ENCODE measurements at places on chromosomes 11 and 22.

DNA sequence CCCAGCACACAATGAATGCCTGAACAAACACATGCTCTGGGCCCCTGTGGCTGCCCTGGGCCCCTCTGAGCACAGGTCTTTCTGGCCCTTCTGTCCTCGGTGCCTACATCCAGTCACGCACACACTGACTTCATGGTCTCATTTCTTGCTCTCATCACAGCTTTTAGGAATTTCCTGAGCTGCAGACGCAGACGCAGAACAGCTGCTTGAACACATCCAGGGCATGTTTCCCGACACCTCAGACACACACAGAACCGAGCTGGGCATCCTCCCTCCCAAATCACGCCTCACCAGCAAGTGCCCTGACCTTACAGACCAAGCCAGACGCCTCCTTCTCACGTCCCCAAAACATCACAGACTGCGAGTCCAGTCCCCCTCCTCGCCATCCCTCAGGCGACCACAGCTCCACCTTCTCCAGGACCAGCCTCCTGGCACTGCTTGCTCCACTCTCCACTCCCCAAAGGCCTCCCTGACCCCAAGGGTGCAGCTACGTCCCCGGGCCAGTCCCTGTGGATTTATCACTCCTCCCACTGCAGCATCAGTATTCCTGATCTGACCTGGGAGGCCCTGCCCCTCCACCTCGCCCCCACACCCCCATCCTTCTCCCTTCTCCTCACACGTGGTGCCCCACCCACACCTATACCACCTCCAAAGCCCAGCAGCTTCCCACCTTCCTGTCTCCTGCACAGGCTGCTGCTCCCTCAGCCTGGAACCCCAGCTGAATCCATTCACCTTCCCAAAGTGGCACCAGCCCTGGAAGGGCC is 12.9 kb downstream of the SIRT3 start:
- DNase-seq = no peak

DNA sequence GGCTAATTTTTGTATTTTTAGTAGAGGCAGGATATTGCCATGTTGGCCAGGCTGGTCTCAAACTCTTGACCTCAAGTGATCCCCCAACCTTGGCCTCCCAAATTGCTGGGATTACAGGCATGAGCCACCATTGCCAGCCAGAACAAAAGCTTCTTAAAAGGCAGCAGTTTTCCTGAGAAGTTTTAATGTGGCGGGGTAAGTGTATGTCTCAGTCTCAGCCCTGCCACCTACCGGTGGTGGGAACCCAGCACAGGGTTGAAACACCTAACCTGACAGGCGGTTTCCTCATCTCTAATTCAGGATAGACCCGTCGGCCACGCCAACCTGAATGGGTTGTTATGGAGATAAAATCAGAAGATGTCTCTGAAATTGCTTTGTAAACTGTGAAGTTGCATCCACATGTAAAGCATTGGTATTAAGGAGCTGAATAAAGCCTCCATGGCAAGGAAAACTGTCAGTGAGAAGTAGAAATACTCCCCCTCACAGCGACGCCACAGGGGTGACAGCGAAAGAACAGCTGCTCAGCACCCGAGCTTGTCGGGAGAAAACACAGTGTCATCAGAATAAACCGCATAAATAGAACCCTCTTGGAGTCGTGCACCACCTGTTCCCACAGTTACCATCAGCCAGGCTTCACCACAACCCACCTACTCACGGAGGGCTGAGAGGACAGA is 165.9 kb upstream of the NCAM1 start:
- DNase-seq = no peak

GRCh38 chr11:123558536-123559315 is 95.7 kb downstream of the SCN3B start:
- no peak for DNase-seq

GRCh38 chr22:43974028-43974545 is 18.8 kb downstream of the SAMM50 start:
- no peak for DNase-seq

GRCh38 chr11:123233280-123233974 is 38.4 kb upstream of the CLMP start:
- no peak for DNase-seq

DNA sequence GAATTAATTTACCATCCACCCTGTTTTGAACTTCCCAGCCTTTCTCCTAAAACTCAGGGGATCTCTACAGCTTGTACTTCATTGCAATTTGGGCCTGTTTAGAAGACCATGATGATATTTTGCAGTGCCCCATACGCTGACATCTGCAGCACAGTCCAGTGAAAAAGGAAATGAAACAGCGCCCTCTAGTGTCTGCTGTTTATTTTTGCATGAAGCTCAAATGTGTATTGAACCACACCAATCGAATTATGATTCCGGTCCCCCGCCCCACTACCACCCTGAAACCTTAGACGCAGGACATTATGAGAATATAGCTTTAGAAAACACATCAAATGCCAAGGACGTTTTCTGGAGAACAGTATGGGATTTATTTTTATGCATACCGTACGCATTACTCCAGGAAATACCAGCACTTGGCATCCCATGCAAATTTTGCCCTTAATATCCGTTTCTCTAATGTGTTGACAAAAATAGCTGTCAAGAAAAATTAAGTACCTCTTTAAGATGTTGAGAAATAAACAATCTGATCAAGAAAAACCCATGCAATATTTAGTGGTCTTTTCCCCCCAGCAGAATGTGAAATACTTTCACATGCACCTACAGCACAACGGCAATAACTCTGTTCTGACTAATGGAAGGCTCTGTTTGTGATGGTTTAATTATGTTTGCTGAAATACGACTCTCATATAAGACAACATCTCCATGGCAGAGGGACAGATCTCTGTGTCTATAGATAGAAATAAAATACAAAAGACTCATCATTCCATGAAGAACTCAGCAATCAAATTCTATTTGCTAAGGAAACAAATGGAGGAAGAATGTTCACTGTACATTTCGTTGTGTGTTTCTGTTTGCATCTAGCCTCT is 93.9 kb downstream of the TECTA start:
- peak; percentile 23 for DNase-seq

DNA sequence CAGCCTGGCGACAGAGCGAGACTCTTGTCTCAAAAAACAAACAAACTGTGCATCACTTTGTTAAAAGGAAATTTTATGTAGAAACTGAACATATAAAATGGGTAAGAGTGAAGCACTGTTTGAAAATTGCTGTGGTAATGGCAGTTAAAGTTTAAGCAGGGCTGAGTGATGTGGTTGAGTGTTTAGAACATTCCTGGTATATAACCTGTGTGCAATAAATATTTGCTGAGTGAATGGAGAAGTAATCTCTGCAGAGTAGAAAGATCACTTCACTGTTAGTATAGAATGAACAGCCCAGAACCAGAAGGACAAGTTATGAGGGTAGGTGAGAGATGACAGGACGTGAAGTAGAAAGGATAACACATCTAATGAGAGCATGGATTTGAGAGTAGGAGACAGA is 27.3 kb downstream of the CECR2 start:
- no peak for DNase-seq

GRCh38 chr11:130071211-130071712 is 1.6 kb downstream of the APLP2 start:
- no peak for DNase-seq

- no peak for DNase-seq
These were observed 11.1 kb upstream of the OR56B4 start for GRCh38 chr11:6096417-6096816.

DNA sequence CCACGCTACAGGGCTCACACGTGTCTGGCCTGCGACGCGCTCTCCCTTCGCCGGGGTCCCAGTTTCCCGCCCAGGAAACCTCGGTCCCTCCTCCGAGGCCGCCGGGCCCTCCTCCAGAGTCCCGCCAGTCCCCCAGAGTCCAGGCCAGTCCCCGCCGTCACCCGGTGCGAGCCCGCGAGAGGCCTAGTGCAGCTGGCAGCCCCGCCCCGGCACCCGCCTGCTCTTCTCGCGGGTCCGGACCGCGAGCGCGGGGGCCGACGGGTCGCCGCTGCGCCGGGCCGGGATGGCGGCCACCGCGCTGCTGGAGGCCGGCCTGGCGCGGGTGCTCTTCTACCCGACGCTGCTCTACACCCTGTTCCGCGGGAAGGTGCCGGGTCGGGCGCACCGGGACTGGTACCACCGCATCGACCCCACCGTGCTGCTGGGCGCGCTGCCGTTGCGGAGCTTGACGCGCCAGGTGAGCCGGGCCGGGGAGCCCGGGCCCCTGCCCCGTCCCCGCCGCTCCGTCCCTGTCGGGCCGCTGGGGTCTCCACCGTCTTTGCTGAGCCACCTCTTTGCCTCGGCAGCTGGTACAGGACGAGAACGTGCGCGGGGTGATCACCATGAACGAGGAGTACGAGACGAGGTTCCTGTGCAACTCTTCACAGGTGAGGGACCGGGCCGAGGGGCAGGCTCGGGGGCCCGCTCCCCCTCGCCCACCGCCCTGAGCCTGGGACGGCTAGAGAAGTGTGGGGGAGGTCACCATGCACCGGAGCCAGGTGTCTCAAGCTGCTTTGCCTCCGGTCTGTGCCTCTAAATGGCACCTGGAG is at the start of gene PTPMT1:
Gene PTPMT1, plus strand, starts transcription at position 260 of the 809 bp plus-strand sequence. Its CDS starts 24 bp downstream, at position 284.
- DNase-seq = no peak

DNA sequence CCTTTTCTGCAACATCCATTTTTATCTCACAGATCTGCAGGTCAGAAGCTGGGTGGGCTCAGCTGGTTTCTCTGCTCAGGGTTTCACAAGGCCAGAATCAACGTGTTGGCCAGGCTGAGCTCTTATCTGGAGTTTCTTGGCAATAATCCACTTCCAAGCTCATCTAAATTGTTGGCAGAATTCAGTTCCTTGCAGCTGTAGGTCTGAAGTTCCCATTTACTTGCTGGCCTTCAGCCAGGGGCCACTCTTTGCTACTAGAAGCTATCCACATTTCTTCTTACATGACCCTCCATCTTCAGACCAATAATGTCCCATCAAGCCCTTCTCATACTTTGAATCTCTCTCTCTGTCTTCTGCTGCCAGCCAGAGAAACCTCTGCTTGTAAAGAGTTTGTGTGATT is 103.5 kb downstream of the WNT11 start:
- no peak for DNase-seq

- DNase-seq = no peak
These were observed 18.8 kb downstream of the CYP2D6 start for GRCh38 chr22:42111798-42112197.

DNA sequence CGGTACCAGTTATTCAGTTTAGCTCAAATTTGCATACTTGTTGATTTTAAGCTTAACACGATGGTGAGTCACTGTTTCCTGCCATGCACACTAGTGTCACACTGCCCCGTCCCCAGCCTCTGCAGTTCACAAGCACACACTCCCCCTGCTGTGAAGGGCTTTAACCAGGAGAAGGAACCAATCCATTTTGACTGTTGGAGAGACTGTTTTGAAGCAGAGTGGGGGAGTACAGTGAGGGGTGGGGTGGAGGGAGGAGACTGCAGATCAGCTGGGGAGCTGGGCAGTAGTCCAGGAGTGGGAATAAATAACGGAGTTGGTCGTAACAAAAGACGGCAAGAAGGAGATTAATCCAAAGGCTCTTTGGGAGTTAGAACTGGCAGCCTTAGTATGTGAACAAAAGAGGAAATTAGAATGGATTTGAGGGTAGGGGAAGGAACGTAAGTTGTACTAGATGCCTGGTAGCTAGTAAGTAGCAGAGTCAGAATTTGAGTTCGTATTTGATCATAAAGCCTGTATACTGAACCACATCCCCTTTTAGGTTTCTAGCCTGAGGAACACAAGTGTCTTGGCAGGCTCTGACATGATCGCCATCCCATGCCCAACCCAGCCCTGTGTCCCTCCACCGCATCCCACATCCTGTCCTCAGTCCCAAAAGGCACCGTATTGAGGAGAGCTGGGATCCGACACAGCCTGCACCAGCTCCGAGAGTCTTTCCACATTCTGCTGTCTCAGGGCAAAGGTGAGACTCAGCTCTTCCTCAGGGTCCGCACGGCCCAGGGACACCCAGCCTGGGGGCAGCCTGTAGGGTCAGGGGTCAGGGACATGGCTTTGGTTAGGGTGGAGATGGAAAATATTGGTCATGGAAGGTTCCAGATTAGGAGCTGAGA is 862 bp downstream of the TPP1 start:
- peak; percentile 61 for DNase-seq

- peak; percentile 25 for DNase-seq
These were observed 30.4 kb downstream of the PACS1 start for GRCh38 chr11:66100272-66101065.

DNA sequence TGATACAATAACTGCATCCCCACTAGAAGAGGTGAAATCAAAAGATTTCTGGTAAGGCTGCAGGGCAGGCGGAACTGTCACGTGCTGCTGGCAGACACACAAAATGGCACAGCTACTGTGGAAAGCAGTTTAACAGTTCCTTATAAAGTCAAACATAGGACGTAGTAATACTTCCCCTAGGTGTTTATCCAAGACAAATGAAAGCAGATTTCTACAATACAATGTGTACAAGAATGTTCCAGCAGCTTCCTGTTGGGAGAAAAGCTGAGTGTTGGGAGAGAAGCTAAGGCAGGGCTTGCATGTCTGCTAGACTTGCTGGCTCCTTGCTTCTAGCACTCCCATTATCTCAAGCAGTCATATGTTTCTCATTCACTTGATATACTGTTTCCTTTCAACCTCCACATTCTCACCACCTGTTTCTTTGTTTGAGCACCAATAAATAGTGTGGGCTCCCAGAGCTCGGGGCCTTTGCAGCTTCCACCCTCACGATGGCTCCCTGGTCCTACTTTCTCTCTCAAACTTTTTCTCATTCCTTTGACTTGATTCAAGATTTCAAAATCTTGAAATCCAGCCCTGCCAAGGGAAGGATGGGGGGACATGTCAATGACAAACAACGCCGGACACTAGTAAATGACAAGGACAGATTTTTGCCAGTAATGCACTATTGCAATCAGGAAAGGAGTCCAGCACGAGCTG is 21.2 kb upstream of the IL17RA start:
- no peak for DNase-seq

DNA sequence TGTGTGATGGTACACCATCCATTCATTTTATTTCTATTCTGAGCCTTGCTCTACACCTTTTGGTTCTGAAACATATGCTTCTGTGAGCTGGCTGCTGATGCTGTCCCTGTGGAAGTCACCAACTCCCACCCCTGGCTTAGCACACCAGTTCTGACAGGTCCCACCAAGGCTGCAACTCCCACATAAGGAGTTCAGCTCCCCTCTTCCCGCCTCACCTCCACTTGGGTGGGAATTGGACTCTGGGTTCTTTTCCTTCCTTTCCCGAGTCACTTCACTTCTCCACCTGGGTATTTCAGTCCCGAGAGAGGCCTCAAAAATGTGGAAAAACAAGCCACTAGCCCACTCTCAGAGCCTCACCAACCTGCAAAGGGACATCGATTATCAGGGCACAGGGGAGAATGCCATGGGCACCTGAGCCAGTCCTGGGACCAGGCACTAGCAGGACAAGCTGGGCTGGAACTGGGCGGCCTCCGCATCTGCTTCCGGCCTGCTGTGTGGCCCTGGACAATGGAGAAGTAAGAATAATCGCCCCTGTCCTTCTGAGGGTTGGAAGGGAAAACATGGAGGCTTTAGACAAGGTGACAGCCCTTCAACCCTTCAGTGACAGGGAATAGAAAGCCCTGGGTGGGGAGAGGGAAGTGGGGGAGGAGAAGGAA is 80.1 kb downstream of the IGLL1 start:
- DNase-seq = no peak

- no peak for DNase-seq
These were observed 30.7 kb downstream of the PDE2A start for GRCh38 chr11:72643547-72643946.

All from stimulated activated CD8-positive, alpha-beta memory T cell treated with anti-CD3 and anti-CD28 coated beads, Interleukin-4, amount 100 ng/mL, for 1 hour (primary cell).